Thoracic aorta (tissue), 2 donors: ENCODE measurements at places on chromosomes 5 and 9. TPM values are rescaled to one million over a fixed set of nuclear protein-coding genes. Genes with fewer than 3 reads are reported as not detected.

GRCh38 chr9:96418920-96419690 is 935 bp upstream of the ZNF367 start:
- no peak for DNase-seq

Gene ZFYVE16
- 36.8 TPM for total RNA-seq

GRCh38 chr9:88742483-88742882 is 207.5 kb downstream of the NXNL2 start:
- DNase-seq, result no peak

Gene NSD1
- total RNA-seq, result 26.1 TPM

Gene CMYA5
- 5.6 TPM for total RNA-seq

- DNase-seq, result no peak
These were observed 92.9 kb upstream of the IER5L start for GRCh38 chr9:129270903-129271431.

DNA sequence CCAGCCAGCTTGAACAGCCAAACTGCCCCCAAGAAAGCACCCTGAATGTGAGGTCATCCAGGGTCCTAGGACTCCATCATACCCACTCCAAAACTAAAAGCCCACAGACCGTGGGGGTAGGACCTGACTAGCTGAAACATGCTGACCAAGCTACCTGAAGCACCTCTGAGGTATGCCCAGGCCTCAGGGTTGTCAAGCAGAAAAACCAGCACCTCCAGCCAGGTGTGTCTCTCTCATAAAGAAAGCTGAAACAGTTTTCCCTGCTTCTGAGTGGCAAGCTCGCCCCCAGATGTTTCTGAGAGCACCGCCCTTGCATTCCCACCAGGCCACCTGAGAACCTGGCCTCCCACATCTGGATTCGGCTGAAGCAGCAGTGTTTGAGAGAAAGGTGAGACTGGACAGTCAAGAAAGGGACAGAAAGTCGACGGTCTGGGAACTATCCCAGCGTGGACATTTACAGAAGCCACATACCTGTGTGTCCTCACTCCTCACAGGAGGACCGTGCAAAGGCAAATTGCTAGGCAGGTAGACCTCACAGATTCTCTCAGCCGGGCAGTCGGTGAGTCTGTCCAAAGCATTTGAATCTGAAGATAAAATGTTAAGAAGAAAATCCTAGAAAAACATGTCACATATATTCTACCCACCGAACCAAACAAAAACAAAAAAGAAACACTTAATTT is 155.6 kb upstream of the RASEF start:
- DNase-seq, result no peak
